ENCODE measurements at places on chromosomes 4 and X. TPM values are rescaled to one million over a fixed set of nuclear protein-coding genes. Genes with fewer than 3 reads are reported as not detected.

Gene MAGEE1
- total RNA-seq: 0.17 TPM

Gene DDX53
- total RNA-seq: not detected

Gene ZNF157
- not detected for total RNA-seq

Gene SERTM2
- not detected for total RNA-seq

Gene TRMT44
- total RNA-seq: 11.9 TPM

Gene CYSLTR1
- not detected for total RNA-seq

Gene IL2RG
- total RNA-seq: not detected

Gene SLC16A2
- 13.6 TPM for total RNA-seq

Gene MAGEA3
- total RNA-seq: not detected

Gene CXCL8
- total RNA-seq: 5.6 TPM

Gene RAB41
- not detected for total RNA-seq

Gene FAM47A
- total RNA-seq: not detected

Gene RRH
- not detected for total RNA-seq

Gene RHOXF1
- total RNA-seq: not detected

Gene PTTG2
- not detected for total RNA-seq

Gene SASH3
- not detected for total RNA-seq

Gene SPANXC
- total RNA-seq: not detected

Gene RASL11B
- total RNA-seq: 0.59 TPM

Gene EREG
- total RNA-seq: 5.9 TPM

Gene FRYL
- 13.2 TPM for total RNA-seq

Gene TACR3
- not detected for total RNA-seq

Gene TLR1
- 0.84 TPM for total RNA-seq

Gene GALNT7
- 19.3 TPM for total RNA-seq

Gene CHRNA9
- total RNA-seq: not detected

Gene S100P
- total RNA-seq: not detected

Gene PACRGL
- 19.3 TPM for total RNA-seq

Gene GPC4
- 0.34 TPM for total RNA-seq

Gene TRPC5OS
- total RNA-seq: not detected

Gene HS3ST1
- total RNA-seq: not detected

Gene PDGFRA
- 69.4 TPM for total RNA-seq

Gene AFM
- not detected for total RNA-seq

Gene DCAF16
- total RNA-seq: 21.7 TPM

Gene TMSB15A
- 64.7 TPM for total RNA-seq

Gene HHIP
- total RNA-seq: 3.0 TPM

Gene WDR17
- 1.3 TPM for total RNA-seq

Gene ETNPPL
- not detected for total RNA-seq

Gene CNGA1
- not detected for total RNA-seq

Gene ZCCHC18
- 0.59 TPM for total RNA-seq

Gene RUFY3
- 17.7 TPM for total RNA-seq

Gene CD38
- total RNA-seq: under 0.01 TPM

Gene TRAM1L1
- 3.9 TPM for total RNA-seq

Gene GPAT3
- total RNA-seq: 2.4 TPM

Gene MSANTD1
- not detected for total RNA-seq

Gene EDA
- 0.34 TPM for total RNA-seq

Gene RPA4
- total RNA-seq: under 0.01 TPM

Gene FGG
- total RNA-seq: not detected

Gene PRDM8
- total RNA-seq: 5.2 TPM

Gene POU4F2
- not detected for total RNA-seq

Gene FANCB
- 3.9 TPM for total RNA-seq

Gene LRP2BP
- total RNA-seq: 0.34 TPM

Gene WNK3
- 0.50 TPM for total RNA-seq

Gene USP27X
- 1.2 TPM for total RNA-seq

Gene APELA
- not detected for total RNA-seq

Gene APLN
- 0.34 TPM for total RNA-seq

Gene VSIG1
- total RNA-seq: not detected

Gene TMSB15C
- 3.3 TPM for total RNA-seq

Gene CFP
- total RNA-seq: under 0.01 TPM

Gene LANCL3
- under 0.01 TPM for total RNA-seq

Gene PHOX2B
- total RNA-seq: not detected
